ENCODE measurements at places on chromosomes 3 and 15.

- DNase-seq = no peak
Measured at GRCh38 chr3:57840473-57840872, 84.4 kb downstream of the SLMAP start.

DNA sequence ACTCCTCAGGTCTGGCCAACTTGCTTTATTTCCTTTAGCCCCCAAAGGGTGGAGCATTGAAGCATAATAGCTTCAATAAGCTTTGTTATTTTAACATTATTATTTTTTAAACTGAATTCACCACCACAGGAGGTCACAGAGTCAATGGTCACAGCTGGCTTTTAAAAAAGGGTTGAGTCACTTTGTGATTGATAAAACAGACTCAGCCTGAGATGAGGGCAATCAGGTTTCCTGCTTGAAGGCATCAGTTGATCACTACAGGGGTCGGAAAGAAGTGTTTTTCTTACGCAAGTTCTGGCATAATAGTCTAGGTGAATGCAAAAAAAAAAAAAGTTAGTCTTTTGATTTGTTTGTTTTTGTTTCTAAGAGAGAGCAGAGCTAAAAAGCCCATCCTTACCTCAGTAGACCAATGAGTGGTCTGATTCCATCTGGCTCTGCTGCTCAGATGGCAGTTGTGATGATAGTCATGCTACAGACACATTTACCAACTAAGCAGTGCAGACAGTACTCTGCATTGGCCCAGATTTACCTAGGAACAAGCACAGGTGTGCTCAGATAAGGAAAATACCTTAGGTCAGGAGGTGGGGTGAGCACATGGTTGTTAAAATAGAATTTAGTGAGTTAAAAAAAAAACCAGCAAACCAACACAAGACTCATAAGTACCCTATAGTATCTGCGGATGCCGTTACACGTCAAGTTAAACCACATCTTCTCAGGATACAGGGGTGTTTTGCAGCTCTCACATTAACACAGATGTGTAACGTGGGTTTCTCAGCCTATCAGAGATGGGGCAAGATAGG lies 22.6 kb downstream of the ZNF80 start:
- no peak for DNase-seq

DNA sequence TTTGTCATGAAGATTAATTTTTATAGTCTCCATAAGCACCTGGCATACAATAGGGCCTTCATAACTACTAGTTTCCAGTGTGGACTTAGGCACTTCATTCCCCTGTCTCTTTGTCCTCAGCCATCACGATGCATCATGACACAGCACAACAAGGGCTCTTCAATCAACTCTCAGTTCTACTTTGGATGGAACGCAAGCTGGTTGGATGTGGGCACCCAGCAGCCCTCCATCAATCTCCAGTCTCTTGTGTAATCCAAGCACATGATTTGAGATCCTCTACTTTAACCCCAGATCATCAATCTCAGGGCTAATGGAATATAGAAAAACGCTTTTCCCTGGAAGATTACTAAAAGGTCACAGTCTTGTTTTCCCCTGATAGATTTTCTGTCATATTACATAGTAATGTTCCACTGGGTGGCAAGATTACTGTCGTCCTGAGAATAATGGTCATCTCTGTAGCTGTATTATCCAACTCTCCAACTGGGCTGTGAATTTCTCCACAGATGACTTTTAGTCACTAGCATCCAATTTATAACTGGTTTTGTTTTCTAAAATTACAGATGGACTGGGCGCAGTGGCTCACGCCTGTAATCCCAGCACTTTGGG lies 22.9 kb upstream of the CHRNA7 start:
- DNase-seq = no peak

GRCh38 chr15:92430069-92430440 lies 36.4 kb downstream of the ST8SIA2 start:
- DNase-seq = no peak

GRCh38 chr3:84136425-84136824 lies 822.4 kb upstream of the CADM2 start:
- DNase-seq = no peak

- DNase-seq = no peak
Measured at GRCh38 chr3:111851511-111851954, 7.5 kb upstream of the PHLDB2 start.

- DNase-seq = no peak
Measured at GRCh38 chr15:66714543-66714981, 12.5 kb downstream of the SMAD6 start.

DNA sequence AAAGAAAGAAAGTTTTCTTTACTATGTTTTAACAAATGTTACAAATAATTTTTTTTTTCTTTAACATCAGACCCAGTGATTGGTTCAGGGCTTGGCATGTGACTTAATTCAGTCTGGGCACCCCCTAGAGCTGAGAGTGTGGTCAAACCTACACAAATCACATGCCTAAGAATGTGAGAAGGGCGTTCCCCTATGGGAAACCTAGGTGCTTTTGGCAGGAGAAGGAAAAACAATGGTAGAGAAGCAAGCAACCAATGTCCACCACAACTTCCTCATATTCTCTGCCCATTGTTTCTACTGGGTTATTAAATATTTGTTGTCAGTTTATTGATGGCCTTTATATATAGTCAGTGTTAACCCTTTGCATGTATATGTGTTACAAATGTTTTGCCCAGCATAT lies 21.4 kb upstream of the PIAS1 start:
- no peak for DNase-seq

DNA sequence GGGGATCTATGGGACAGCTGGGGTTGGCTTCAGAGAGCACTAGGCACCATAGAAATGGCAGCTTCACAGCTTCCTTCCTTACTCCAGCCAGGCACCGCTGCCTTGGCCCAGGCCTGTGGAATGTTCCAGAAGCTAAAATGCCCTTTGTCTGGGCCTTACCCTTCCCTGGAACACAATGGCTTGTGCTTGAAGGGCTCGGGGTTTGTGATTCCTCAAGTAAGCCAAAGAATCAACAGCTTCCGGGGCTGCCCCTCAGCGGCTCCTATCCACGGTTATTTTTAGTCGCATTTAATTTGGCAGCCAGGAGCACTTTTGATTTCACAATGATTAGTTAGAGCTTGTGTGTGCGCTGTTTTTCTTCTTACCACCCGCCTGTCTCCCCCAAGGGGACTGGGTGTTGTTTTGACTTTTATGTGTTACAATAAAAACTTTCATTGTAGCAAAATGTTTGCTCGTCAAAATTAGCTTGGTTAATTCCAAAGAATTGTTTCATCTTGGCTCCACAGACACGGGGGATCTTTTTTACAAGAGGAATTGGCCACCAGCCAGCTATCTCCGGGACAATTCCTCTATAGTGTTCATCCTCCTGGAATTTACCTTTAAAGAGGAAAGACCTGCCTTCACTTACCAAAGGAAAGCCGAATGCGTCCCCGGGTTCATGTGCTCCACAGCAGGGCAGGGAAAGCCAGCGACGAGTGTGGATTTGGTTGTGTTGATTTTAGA lies 73.8 kb downstream of the TLE3 start:
- no peak for DNase-seq

DNA sequence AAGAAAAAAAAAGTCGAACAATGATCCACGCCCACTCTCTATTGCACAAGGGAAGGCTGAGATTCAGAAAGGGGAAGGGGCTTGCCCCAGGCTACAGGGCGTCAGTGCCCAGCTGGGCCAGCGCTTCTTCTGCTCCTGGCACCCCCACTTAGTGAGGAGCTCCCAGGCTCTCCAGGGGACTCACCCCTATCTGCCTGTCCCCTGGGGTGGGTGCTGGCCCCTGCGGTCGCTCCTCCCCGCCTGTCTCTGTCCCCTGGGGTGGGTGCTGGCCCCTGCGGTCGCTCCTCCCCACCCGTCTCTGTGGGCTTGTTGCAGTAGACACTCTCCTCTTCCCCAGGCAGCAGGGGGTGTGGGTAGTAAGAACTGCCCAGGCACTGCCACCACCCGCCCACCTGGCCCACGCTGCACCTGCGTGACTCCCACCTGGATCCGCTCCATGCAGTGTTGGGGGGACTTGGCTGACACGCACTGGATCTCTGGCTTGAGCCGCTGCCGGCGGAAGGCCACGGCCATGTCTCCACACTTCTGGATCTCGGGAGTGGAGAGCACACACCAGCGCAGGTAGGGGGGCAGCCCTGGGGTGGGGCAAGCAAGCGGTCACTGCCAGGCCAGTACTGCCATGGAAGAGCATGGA lies 14.6 kb downstream of the MELTF start:
- DNase-seq = no peak

- DNase-seq = no peak
Measured at GRCh38 chr15:83890587-83890986, 236.7 kb downstream of the ADAMTSL3 start.

GRCh38 chr3:187706971-187707370 lies 4.6 kb upstream of the RTP2 start:
- no peak for DNase-seq

DNA sequence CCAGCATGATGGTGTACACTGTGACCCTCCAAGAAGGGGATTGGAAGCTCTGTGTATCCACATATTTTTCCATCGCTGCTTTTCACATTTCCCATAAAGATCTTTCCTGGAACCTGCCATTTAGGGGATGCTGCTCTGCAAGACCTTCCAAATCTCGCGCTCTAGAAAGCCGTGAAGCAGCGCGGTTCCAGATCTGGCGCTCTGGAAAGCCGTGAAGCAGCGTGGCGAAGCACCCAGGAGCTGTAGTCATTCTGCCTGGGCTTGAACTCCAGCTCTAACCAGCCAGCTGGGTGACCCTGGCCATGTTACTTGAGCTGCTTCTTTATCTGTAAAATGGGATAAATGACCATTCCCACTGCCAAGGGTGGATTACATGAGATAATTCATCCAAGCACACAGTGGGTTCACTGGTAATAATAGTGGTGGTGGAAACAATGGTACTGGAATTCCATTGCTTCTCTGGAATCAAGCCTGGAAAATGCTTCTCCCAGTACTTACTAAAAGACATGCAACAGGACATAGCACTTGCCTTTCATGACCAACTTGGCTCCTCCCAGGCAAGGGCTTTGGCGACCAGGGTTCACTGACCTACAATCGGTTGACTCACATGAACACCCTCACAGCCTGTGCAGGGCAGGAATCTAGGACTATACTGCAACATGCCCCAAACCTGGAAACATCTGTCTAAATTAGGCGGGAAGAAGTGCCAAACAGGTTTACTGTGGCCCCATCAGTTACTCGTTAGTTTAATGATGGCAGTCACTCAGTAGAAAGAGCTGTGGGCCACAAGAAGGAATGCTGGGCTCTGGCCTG lies 70.7 kb downstream of the XXYLT1 start:
- DNase-seq = no peak

DNA sequence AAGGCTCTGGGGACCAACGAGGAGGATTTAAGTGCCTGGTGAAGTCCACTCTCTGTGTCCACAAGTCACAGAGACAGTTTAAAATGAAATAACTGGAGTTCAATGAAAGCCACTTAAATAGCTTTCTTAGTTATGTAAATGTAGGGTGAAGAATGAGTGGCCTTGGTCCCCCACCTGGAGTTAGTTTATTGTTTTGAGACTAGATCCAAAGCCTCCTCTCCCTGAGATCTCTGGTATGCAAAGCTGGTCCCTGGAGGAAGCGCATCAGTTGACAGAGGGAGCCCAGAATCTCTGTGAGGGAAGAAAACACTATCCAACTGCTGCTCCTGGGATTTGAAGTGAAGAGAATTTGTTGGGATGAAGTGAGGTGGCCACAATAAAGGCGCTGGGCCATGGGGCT lies 40.5 kb downstream of the EXOG start:
- no peak for DNase-seq

- DNase-seq = no peak
Measured at GRCh38 chr15:92413510-92413909, 19.8 kb downstream of the ST8SIA2 start.

- DNase-seq = no peak
Measured at GRCh38 chr3:32865383-32865782, 47.6 kb downstream of the TRIM71 start.

All from stimulated activated CD4-positive, alpha-beta T cell treated with anti-CD3 and anti-CD28 coated beads, Interleukin-12 subunit alpha, Interleukin-12 subunit beta, amount 100 ng/mL, for 24 hours (primary cell).